CD8-positive, alpha-beta memory T cell (primary cell): ENCODE measurements at places on chromosomes 4 and X. TPM values are rescaled to one million over a fixed set of nuclear protein-coding genes. Genes with fewer than 3 reads are reported as not detected.

Gene ASB9
- not detected for total RNA-seq

Gene GC
- not detected for total RNA-seq

DNA sequence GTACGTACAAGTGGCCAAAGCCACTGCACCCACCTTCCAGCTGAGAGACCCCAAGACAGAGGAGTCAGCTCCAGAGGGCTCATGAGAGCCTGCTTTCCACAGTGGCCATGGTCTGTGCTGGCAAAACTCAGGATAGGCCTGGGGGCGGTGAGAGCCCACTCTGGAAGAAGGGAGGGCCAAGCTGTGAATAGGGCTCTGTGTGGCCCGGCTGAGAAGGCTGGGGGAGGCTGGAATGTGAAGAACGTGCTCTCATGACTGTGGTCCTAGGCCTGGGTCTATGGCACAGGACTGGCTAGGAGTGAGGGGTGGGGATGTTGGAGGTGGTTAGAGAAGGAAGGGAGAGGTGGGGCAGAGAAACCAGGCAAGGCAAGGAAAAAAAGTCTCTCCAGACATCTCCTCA, 13.3 kb downstream of the STARD8 start:
- no peaks in the 10 kb centered on the region for H3K4me1 ChIP-seq
- no peaks in the 10 kb centered on the region for H3K27me3 ChIP-seq
- no peak for DNase-seq

Gene SSX4
- not detected for total RNA-seq

DNA sequence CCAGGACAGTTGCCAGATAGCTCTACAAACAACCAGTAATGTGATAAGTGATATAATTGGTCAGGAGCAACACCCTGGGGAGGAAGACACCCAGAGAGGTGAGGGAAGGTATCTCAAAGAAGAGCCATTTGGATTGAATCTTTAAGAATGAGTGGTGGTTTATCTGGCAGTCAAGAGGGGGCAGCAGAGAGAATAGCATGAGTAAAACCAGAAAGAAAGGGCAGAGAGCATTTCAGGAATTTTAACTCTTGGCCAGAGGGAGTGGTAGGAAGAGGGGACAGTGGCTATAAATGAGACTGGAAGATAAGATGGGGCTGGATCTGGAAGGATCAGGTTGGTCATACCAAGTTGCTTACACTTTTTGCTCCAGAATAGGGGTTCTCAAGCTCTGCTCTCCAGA, 5.9 kb upstream of the SEPTIN6 start:
- H3K4me1 ChIP-seq = no peaks in the 10 kb centered on the region
- no peaks in the 10 kb centered on the region for H3K27me3 ChIP-seq
- no peak overlapping the region for H3K27ac ChIP-seq
- DNase-seq = no peak
- no peak overlapping the region for H3K4me3 ChIP-seq
- H3K36me3 ChIP-seq = no peaks in the 10 kb centered on the region

- H3K4me3 ChIP-seq = no peak overlapping the region
- peaks cover 23% of the 10 kb centered on the region for H3K36me3 ChIP-seq
Measured at GRCh38 chrX:119635799-119636198, 29.6 kb upstream of the NKRF start.

DNA sequence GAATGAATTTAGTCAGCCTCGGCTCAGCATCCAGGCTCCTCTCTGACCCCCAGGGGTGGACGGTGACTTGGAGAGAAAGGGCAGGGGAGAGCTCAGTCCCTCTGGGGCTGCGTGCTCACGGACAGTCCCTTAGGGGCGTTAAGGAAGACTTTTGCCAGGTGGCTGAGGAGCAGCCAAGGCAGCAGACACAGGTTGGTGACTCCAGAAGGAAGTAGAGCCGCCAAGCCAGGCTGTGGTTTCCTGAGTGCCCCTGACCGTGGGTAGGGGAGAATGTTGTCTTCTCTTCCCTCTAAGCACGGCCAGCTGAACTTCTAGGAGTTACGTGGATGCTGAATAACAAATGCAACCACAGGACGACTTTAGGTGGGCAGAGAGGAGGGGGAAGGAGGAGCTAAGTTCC, 91.0 kb upstream of the MTM1 start:
- no peak overlapping the region for H3K4me3 ChIP-seq
